Memory B cell (primary cell): ENCODE measurements at places on chromosomes 7 and 10.

- DNase-seq = no peak
- H3K4me1 ChIP-seq = no peaks in the 10 kb centered on the region
- H3K36me3 ChIP-seq = peaks cover 13% of the 10 kb centered on the region
- H3K27ac ChIP-seq = no peak overlapping the region
Measured at GRCh38 chr7:140364819-140365218, 33.5 kb downstream of the SLC37A3 start.

DNA sequence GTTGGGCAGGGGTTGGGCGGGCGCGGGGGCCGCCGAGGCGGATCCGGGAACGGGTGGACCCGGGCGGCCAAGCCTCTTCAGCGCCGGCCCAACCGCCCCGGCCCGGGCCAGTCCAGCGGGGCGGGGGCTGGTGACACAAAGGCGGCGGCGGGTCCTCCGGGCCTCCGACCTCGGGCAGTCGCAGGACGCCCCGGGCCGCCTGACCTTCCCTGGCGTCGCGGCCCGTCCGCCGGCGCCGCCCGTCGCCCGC, 54.2 kb downstream of the METTL2B start:
- peaks cover 14% of the 10 kb centered on the region for H3K4me1 ChIP-seq
- no peaks in the 10 kb centered on the region for H3K27me3 ChIP-seq
- no peak overlapping the region for H3K27ac ChIP-seq

GRCh38 chr7:43385856-43386255, 197.1 kb upstream of the STK17A start:
- peaks cover 3% of the 10 kb centered on the region for H3K27me3 ChIP-seq
- DNase-seq = no peak

GRCh38 chr7:92425311-92425947, 21.9 kb upstream of the GATAD1 start:
- no peak for DNase-seq
- peaks cover 5% of the 10 kb centered on the region for H3K27me3 ChIP-seq
- peak overlapping the region; percentile 31 for H3K4me3 ChIP-seq
- H3K36me3 ChIP-seq = no peaks in the 10 kb centered on the region

DNA sequence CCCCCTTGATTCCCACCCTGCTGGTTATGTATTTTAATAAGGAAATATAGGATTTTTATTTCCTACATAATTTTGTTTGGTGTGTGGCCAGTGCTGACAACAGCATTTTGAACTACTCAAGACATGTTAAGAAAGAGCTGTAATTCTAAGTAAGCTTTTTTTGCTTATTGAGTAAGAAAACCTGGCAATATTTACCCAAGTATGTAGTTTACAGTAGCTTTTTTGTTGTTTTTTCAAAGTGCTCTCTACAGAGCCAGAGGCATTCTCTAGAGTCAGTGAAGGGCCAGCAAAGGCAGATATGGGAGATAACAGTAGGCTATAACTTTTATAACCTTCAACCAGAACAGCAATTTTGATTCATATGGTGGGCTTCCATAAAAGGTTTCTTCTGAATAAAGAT, 63.2 kb upstream of the TMEM168 start:
- no peak overlapping the region for H3K27ac ChIP-seq
- peaks cover 2% of the 10 kb centered on the region for H3K4me1 ChIP-seq
- peaks cover 22% of the 10 kb centered on the region for H3K36me3 ChIP-seq
- DNase-seq = no peak
- H3K4me3 ChIP-seq = no peak overlapping the region

DNA sequence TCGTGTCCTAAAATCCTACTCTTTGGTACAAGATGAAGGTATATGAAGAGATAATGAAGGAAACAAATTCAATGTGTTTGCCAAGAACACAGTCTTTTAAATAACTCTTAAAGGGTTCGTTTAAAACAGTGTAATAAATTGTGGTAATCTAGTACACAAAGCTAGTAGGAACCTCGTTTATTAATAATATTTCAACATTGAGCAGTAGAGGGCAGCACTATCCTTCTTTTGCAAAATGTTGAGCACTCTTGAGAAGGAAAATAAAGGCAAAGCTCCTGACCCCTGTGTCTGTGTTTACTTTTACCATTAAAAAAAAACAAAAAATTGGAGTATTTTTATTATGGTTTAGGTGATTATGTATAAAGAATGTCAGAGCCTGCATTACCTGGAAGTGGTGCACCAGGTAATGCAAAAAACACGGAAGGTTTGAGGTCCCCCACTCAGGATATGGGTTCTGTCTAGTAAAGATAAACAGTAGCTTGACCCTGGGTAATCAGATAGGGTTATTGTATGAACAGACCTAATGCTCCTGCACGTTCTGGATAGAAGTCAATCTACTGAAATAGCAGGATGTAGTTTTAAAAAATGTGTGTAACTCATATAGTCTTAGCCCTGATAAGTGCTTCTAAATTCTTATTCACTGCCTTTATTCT, 5.7 kb upstream of the GOT1 start:
- H3K27me3 ChIP-seq = no peaks in the 10 kb centered on the region
- H3K36me3 ChIP-seq = no peaks in the 10 kb centered on the region
- H3K4me3 ChIP-seq = no peak overlapping the region
- no peak overlapping the region for H3K27ac ChIP-seq
- no peak for DNase-seq

- peaks cover 1% of the 10 kb centered on the region for H3K27me3 ChIP-seq
- peaks cover 22% of the 10 kb centered on the region for H3K4me1 ChIP-seq
- H3K4me3 ChIP-seq = no peak overlapping the region
- no peaks in the 10 kb centered on the region for H3K36me3 ChIP-seq
- DNase-seq = no peak
Measured at GRCh38 chr7:47739891-47740290, 158.0 kb upstream of the TNS3 start.
